ENCODE measurements at places on chromosomes 2 and 18.

GRCh38 chr2:127641133-127641532, 4.8 kb upstream of the GPR17 start:
- DNase-seq: no peak

DNA sequence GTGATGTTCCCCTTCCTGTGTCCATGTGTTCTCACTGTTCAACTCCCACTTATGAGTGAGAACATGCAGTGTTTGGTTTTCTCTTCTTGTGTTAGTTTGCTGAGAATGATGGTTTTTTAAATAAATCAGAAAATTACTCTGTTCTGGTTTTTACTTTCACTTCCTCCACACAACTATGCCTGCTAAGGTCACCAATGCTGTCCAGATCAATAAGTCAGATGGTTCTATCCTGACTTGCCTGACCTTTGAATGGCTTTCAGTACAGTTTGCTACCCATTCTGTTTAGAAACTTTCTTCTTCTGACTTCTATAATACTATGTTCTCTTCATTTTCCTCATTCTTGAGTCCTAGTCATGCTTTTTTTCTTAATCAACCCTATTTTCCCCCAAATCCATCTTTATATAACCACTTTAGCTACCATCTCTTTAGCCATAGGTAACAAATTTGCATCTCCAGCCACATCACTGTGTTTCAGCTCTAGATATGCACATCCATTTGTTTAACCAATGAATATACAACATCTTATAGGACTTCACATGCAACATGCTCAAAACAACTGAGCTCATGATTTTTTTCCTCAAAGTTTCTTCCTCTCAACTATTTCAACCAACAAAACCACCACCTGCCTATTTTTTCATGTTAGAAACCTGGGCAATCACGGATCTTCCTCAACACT, 58.8 kb upstream of the SLC38A11 start:
- DNase-seq: no peak

DNA sequence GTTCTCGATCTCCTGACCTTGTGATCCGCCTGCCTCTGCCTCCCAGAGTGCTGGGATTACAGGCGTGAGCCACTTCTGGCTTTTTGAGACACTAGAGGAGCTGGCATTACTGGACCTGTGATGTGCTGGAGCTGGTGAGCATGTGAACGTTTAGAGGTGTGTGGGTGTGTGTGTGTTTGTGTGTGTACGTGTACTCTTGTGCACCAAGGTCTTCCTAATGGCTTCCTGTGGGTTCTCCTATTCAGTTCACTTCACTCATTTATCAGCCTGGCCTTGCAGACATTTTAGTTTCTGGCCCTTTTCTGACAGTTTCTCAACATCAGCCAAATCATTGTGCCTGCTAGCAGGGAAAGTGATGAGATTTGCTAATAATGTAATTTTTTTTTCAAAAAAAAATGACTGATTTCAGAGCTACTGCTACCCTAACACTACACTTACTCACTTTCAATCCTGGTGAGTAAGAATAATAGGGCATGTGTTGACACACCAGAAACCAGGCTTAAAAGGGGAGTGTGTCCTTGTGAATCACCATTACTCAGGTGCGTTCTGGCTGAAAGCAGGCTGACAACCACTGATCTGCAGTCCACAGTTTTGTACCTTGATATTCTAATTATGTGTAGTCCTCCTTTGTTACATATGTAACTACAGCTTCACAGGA, 41.0 kb upstream of the ACTR3 start:
- DNase-seq: no peak

GRCh38 chr2:216851486-216852090, 8.3 kb downstream of the TNP1 start:
- no peak for DNase-seq

- DNase-seq: no peak
Measured at GRCh38 chr2:189142893-189143759, 36.4 kb downstream of the COL5A2 start.

GRCh38 chr2:19987936-19988335, 2.0 kb downstream of the WDR35 start:
- no peak for DNase-seq

- DNase-seq: no peak
Measured at GRCh38 chr2:152242787-152243472, 67.4 kb upstream of the STAM2 start.

GRCh38 chr2:150371044-150371818, 116.2 kb downstream of the RND3 start:
- DNase-seq: no peak

- DNase-seq: no peak
Measured at GRCh38 chr18:3984163-3984757, 470.8 kb downstream of the DLGAP1 start.

- no peak for DNase-seq
Measured at GRCh38 chr2:129061069-129061768, 742.6 kb upstream of the HS6ST1 start.

DNA sequence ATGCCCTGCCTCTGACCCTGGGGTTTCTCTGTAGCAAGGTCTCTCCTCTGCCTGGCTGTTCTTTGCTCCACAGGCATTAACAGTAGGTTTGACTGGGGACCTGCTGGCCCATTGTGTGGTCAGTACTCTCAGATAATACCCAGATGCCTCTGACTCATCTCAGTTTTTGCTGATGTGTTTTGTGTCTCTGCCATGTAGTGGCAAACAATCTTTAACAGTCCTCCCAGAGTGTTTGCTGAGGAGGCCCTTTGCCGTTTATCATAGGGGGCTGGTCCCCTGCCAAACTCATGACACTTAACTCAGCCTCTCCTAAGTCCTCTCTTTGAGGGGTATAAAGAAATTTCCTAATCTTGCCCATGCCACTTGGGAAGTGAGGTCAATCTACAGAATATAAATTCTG, 793.7 kb upstream of the FANCL start:
- no peak for DNase-seq

GRCh38 chr2:242053921-242054320, 184.4 kb downstream of the RTP5 start:
- DNase-seq: no peak

- no peak for DNase-seq
Measured at GRCh38 chr2:59073286-59073685, 832.2 kb upstream of the FANCL start.

GRCh38 chr2:128710729-128711128, 392.1 kb upstream of the HS6ST1 start:
- DNase-seq: no peak

DNA sequence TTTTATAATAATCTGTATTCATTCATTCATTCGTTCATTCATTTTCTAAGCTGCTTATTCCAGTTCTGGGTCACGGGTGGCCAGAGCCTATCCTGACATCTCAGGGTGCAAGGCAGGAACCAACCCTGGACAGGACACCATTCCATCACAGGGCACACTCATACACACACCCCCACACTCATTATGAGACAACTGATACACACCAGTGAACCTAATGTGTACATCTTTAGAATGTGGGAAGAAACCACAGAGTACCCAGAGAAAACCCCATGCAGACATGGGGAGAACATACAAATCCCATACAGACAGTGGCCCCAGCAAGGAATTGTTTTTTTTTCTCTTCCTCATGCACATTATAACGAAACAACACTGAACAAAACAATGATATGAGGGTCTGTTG, 54.7 kb downstream of the RTN4 start:
- no peak for DNase-seq

DNA sequence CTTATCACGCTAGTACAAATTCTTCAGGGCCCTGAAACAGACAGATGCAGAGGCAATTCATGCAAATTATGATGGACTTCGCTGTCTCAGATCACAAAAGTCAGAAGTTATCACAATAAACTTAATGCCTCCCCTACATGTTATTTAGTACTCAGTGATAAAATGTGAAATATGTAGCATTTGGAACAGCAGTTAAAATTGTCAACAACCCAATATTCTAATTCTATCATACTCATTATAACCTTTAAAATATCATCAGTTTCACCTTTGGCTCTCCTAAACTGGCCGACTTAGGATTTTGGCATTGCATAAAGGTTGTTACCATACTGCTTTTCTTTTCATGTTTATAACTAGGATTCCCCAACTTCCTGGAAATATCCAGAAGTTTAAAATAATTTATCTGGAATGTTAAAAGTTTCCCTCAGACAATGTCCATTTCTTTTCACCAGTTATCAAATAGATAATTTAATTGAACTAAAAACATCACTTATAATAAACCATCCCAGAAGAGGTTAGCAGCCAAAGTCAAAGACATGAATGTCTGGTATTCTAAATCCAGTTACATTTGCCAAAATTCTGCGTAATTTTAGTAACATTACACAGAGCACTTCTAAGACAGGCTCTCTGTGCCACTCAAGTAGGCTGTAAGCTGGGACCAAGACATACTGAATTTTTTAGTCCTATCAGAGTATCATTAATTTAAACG, 239.8 kb downstream of the RBM43 start:
- no peak for DNase-seq

DNA sequence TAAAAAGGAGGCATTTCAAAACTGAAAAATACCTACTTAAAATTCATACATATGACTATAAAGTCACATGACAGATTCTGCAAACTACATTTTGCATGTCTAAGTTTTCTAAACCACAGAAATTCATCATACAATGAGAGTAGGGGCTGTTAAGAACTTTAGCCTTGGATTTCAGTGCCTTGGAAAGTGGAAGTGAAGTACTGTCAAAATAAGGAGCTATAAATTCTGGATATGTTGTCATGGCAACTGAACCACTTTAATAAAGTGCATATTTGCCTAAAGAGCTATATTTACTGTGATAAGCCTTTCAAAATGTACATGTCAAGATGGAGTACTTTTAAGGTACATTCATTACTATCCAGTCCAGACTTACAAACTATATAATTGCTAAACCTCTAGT, 227.1 kb downstream of the RAB3GAP1 start:
- no peak for DNase-seq

- no peak for DNase-seq
Measured at GRCh38 chr2:52475590-52475989, 1292.0 kb upstream of the CHAC2 start.

DNA sequence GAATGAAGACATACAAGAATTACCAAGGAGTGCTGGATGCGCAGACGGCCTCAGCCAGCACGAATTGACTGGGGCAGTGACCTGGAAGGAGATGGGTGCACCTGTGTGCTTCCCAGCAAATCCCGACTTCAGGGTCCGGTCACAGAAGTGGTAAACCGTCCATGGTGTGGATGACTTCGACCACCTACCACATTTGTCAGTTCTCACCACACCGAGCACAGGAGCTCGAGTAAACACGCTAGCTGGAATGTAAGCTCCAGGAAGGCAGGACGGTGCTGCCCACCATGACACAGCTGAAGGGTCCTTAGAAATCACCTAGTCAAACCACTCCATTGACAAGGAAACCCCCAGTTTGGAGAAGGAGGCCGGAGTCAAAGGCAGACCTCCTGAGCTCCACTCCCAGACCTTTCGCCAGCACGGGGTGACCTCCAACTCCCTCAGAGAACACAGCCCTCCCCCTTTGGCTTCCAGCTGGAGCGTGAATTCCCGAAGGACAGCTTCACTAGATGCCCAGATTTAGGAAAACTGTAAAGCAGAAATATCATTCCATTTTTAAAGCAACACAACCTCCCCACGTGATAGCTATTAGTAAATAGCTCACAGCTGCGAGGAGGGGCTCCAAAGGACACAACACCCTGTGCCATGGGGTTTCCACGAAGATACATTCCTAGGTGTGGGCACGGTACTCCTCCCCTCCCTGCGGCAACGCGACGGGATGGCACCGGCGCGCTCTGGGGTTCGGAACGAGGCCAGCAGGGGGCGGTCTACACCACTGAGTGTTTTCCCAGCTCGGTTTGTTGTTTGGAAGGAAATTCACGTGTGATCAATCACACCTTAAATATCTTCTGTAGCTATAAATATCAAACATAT, 34.1 kb upstream of the GNAL start:
- DNase-seq: no peak

- DNase-seq: no peak
Measured at GRCh38 chr2:205836477-205837221, 154.3 kb downstream of the NRP2 start.

DNA sequence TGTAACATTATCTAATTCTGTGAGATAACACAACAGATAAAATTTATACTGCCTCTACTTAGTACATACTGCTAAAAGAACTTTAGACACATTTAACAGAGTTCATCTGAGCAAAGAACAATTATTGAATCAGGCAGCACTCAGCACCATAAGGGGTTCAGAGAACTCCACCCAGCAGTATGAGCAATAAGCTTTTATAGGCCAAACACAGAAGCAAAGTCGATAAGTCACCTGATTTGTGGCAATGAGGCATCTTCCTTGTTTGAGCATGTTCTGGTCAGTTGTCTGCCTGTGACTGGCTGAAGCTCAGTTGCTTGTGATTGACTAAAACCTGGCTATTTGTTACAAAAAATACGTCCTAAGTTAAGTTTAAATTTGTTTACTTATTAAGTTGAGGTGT, 746.1 kb upstream of the DDX18 start:
- no peak for DNase-seq

- no peak for DNase-seq
Measured at GRCh38 chr2:168210895-168211570, 36.4 kb downstream of the STK39 start.

GRCh38 chr2:239644011-239644410, 243.2 kb upstream of the HDAC4 start:
- DNase-seq: no peak

- no peak for DNase-seq
Measured at GRCh38 chr2:143968860-143969259, 551.1 kb downstream of the ZEB2 start.

DNA sequence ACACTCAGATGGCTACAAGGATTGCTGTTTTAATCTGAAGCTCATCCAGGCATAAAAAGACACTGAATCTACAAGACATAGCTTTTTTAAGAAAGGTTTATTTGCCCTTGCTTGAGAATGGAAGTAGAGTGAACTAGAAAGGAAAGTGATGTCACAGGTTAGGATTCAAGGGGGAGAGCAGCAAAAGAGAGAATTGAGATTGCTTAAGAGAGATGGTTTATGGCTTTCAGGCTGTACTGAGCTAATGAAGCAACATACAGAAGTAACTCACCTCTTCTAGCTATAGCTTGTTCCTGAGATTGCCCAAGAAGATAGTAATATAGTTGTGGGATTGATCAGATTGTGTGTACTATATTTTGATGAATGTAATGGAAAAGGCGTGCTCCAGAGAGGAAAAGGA, 26.1 kb upstream of the ACVR2A start:
- no peak for DNase-seq

- DNase-seq: no peak
Measured at GRCh38 chr2:17051538-17051937, 385.9 kb upstream of the CYRIA start.

GRCh38 chr2:31728406-31729064, 147.8 kb upstream of the SRD5A2 start:
- DNase-seq: no peak

DNA sequence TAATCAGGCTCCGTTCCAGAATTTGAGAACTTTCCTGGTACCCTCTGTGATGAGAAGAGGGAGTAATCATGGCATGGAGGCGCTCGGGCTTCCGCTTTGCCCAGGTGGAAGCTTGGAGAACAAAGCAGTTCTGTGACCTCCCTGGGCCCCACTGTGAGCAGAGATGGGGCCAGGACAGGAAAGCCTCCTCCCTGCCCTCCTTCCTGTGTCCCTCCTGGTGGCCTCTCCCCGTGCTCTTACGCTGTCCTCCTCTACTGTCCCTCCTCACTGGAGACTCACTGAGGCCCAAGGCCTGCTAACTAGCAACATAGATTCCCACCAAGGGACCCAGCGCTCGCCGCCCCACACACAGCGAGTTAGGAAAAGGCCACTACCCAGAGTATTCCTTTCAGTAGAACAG, 119.8 kb downstream of the MAPK4 start:
- no peak for DNase-seq
